Activated CD8-positive, alpha-beta memory T cell treated with anti-CD3 and anti-CD28 coated beads for 1 hour (primary cell): ENCODE measurements at places on chromosomes 4 and X.

DNA sequence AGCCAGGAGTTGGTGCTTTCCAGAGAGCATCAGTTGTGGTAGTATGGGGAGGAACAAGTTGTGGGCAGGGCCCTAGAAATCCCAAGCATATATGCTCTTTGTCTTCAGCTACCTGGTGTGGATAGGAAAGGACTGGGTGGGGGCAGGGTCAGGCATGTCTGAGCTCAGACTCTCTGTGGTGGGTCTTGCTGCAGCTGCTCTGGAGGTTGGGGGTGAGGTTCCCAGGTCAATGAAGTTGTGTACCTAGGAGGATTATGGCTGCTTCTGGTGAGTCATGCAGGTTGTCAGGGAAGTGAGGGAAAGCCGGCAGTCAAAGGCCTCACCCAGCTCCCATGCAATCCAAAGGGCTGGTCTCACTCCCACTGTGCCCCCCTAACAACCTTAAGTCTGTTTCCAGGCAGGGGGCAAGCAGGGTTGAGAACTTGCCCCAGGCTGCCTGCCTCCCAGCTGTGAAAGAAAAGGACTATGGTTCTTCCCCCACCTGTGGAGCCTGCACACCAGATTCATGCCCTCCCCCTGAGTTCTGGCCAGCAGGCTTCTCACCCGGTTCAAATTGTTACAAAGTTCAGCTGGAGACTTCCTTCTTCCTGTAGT is 30.4 kb upstream of the QRFPR start:
- DNase-seq = no peak

- DNase-seq = no peak
Measured at GRCh38 chrX:2732076-2732475, 19.8 kb upstream of the XG start.

DNA sequence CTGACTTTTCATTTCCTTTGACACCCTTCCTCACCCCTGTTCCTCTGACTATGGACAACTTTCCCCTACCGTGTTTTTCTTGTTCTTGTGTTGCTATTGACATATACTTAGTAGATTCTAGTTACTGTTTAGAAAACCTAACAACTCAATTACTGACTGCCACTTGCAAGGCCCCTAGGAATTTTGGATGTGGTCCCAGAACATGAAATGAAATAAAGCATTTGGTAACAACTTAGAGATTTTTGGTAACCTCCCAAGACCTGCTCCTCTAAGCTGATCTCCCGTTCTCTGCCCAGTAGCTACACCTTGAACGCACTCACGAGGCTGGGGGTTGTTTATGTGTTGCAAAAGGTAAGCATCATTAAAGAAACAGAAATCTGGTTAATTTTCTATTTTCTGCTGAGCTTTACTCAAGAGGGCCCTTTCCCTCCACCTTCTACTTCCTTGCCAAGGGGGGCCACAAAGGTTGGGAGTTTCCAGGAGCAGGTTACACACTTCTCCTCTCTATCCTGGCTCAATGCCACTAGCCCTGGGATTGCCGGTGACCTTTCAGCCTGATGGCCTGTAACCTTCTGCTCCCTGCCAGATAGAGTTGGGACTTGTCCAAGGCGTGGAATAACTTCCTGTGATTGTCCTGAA is 20.5 kb downstream of the GAB3 start:
- DNase-seq = no peak

- no peak for DNase-seq
Measured at GRCh38 chr4:19583827-19584569, 667.7 kb upstream of the SLIT2 start.

DNA sequence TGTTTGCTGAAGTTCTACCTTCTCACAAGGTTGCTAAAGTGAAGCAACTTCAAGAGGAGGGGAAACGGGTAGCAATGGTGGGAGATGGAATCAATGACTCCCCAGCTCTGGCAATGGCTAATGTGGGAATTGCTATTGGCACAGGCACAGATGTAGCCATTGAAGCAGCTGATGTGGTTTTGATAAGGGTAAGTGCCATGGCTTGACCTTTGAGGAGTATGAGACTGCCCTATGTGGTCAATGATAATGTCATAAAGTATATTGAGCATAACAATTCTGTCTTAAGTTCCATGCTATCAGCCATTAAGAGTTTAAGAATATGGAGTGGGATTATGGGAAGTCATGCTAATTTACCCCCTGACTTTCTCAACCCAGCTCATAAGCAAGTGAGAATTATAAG is 61.4 kb upstream of the PGK1 start:
- DNase-seq = no peak

DNA sequence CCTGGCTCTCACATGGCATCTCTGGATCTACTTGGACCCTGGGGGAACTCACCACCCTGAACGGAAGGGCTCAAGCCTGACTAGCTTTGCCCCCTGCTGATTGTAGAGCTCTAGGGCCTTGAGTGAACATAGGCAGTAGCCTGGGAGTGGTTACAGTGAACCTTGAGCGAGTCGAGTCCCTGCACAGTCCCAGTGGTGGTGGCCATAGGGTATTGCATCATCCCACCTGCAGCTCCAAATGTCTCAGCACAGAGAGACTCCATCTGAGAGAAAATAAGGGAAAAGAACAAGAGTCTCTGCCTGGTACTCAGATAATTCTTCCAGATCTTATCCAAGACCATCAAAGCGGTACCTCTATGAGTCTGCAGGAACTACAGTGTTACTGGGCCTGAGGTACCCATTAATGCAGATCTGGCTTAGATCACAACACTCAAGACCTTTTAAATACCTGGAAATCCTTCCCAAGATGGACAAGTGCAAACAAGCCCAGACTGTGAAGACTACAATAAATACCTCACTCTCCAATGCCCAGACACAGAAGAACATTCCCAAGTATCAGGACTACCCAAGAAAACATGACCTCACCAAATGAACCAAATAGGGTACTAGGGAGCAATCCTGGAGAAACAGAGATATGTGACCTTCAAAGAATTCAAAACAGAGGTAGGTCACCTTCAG is 167.5 kb upstream of the TET2 start:
- no peak for DNase-seq

GRCh38 chrX:139194571-139195280 is 335.8 kb upstream of the F9 start:
- DNase-seq = no peak

DNA sequence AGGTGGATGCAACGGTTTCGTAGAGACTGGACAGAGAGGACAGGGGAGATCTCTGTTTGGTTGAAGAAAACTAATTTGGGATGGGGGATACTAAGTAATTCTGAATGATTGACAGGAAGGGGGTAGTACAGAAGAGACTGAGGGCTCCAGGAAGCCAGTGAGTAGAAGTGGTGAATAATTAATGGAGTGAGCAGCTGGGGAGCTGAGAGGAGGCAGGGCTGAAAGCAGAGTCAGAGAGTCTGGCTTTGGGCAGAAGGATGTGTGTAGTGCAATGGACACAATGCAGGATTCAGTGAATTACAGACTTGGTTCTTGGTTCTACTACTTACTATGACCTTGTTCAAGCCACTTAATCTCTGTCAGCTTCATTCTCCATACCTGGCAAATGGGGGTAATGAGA is 161.7 kb downstream of the RBMX2 start:
- no peak for DNase-seq

DNA sequence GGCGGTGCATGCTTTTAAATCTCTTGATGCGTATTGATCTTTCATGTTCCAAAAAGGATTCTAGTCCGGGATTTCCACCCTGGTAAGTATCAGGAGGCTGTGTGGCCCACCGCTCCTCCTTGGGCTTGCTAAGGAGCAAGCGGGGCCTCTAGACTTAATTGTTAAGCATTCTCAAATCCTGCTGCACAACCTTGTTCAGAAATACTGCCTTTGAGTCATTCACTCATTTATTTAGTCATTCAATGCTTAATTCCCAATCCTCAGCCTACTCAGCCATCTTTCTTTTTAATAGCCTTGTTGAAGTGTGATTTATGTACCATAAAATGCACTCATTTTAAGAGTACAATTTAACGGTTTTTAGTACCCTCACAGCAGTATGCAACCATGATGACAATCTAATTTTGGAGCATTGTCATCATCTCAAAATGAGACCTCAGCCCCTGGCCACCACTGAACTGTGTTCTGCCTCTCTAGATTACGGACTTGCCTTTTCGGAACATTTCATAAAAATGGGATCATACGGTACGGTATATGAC is 15.6 kb upstream of the SLC2A9 start:
- no peak for DNase-seq
